NCI-H1436 (cell line): ENCODE measurements at places on chromosomes 16 and 17.

- no peak for DNase-seq
Measured at GRCh38 chr17:33615861-33616260, 322.8 kb upstream of the ASIC2 start.

DNA sequence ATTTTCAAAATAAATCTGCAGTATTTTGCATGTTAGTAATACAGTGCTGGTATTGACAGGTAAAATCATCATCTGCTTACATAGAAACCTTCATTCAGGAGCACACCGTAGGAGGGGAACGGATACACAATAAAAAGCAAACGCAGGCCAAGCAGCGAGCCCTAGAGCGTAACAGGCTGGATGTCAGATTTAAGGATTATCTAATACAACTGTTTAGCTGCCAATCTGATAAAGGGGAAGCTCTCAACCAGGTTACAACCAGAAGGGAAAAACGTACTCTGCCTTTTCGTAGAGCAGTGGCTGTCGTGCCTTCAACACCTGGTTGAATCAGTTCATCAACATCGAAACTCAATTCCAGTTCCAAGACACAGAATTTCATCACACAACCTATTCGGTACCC lies 16.4 kb upstream of the CUEDC1 start:
- no peak for DNase-seq

DNA sequence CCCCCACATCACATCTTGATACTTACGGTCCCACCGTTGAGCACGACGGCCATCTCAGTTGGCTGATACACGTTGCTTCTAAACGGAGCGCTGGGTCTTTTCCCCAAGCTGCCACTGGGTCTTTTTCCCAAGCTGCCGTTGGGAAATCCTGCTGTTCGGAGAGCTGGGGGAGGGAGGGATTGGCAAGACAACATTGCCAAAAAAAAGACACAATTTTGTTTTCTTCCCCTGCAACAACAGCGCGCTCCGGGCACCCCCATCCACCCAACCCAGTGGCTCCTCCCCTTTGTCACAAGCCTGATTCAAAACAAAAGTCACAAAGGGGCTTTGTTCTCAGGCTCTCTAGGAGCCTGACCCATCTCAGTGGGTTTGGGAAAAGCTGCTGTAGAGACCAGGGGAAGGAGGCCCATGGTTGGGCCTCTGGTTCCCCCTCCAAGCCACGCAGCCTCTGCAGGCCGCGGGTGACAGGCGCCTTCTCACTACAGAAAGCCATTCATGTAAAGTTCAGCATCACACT lies 22.8 kb downstream of the GPRC5B start:
- no peak for DNase-seq

GRCh38 chr16:27461483-27462171 lies 59.7 kb downstream of the IL21R start:
- no peak for DNase-seq

GRCh38 chr16:86455640-86456039 lies 54.7 kb upstream of the FOXF1 start:
- no peak for DNase-seq

DNA sequence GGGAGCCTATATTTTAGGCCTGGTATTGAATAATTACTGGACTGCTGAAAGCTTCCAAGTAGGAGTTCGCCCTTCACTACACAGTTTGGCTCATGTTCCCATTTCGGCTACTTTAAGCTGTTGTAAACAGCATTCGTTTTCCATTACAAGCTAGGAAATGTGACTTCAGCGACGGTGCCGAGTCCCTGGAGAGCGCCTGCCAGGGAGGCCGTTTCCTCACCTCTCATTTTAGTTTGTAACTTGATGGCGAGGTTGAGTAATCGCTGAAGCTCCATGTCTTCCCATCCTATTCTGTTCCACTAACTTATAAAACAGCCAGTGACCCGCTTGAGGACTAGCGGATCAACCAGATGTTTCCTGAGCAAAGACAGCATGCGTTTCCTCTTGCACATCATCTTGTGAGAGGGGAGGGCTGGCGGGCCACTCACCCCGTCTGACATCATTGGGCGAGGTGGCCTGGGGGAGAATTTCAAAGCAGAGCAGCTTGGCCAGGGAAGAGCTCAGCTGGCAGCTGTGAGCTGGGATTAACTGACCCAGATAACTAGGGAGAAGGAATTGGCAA lies 32.9 kb downstream of the PCTP start:
- no peak for DNase-seq

- DNase-seq: peak; percentile 51
Measured at GRCh38 chr17:60383379-60383778, 8.6 kb downstream of the USP32 start.

DNA sequence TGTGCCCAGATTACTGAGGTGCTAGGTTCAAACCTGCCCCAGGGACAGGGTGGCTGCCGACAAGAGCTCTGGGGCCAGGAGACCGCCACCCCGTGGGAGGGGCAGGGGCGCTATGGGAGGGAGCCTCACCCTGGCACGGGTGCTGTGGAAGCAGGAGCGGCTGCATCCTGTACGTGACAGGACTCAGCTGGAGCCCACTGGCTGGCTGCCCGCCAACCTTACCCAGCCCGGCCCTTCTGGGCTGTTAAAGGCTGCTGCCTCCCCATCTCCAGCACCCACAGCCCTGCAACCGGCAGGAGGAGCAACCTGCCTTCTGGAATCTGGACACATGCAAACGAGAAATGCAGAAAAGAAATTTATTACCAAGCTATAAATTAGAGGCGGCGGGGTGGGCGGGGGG lies 11.2 kb downstream of the PAM16 start:
- DNase-seq: peak; percentile 16

DNA sequence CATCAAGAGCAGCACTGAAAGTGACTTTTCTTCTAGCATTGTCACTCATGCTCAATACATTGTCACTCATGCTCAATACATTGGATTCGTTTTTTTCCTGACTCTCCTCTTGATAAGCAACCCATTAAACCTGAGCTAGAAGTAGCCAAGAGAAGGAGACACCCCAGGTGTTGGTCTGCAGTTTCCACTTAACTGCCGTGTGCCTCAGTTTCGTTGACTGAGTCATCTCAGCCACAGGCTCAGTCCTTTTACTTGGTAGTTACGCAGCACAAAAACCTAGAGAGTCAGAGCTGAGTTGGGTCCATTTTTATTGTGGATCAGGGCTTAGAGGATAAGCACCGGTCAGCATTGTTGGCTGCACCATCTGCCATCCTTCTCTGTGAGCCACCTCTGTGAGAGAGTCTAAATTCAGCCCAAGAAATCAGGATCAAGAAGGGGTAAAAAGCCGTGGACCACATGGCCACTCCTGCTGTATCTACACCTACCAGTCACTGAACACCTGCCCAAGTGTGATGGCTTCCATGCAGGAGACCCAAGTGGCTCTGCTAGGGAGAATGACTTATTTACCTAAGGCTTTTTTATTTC lies 11.3 kb downstream of the GINS2 start:
- DNase-seq: no peak

DNA sequence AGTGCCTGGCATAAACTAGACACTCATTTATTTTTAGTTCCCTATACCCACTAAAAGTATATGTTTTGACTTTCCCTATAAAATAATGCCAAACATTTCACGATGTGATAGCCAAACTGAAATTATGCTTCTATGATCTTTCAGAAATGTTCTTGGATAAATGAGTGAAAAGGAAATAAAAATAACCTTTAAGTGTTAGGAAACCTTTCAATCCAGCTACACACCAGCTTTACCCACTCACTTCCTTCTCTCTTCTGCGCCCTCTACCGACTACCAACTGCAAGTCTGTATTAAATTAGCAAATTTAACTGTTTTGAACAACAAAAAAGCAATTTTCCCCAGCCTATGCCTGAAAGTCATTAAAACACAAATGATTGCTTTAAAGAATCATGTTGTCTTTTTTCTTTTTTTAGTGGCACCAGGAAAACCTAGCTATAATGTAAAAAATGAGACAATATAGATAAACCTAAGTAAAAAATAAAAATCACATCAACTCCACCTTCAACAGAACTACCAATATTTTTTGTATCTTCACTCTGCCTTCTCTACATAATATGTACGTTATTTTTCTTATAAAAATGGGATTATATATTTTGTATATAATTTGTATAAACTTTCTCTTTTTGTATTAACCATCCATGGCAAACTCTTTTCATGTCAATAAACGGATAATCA lies 13.2 kb upstream of the TMEM100 start:
- DNase-seq: no peak

- no peak for DNase-seq
Measured at GRCh38 chr17:2054262-2054511, 716 bp upstream of the HIC1 start.

- no peak for DNase-seq
Measured at GRCh38 chr17:9220398-9221146, 199.3 kb downstream of the NTN1 start.

GRCh38 chr16:26692658-26693057 lies 374.1 kb upstream of the C16orf82 start:
- DNase-seq: no peak

DNA sequence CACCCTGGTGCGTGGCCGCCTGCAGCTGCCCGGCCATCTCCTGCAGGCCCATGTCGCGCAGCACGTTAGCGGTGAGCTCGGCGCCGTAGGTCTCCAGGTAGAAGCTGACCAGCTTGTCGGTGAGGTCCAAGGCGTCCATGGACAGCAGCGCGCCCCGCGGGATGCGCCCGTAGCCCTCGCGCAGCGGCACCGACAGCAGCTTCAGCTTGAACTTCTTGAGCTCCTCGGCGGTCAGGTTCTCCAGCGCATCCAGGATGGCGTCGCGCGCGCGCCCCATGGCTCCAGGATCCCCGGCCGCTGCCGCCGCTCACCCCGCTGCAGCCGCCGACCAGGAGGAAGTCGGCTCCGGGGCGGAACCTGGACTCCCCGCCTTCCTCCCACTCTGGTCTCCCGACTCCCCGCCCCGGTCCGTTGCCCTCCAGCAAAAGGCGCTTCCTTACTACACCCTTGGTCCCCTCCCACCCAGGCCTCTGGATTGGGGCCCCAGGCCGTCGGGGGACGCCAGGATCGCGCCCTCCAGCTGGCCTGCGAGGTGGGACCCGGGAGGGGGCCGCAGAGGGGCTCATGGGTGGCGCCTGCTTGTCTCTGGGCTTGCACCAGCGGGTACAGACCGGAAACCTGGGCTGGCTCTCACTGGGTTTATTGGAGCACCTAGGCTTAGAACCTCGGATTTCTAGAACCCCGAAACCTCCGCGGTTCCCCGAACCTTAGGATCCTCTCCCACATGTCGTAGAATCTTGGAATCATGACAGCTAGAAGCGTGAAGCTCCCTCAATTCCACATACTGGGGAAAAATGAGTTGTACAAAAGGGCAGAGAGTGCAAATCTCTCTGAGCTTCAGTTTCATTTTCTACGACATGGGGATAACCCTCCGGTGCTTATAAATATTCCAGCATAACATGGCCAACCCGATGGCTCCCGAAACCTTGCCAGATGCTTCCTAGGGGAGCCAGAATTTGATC lies at the start of gene PYCARD:
PYCARD (minus strand) TSS at position 347 of the 962 bp plus-strand sequence; CDS start at position 277, 70 bp downstream.
- no peak for DNase-seq

- no peak for DNase-seq
Measured at GRCh38 chr17:54972406-54973138, 4.0 kb downstream of the STXBP4 start.

GRCh38 chr17:46793541-46793940 lies 25.0 kb downstream of the WNT3 start:
- no peak for DNase-seq
